Fibroblast of skin of scalp (primary cell): ENCODE measurements at places on chromosomes 4 and X.

DNA sequence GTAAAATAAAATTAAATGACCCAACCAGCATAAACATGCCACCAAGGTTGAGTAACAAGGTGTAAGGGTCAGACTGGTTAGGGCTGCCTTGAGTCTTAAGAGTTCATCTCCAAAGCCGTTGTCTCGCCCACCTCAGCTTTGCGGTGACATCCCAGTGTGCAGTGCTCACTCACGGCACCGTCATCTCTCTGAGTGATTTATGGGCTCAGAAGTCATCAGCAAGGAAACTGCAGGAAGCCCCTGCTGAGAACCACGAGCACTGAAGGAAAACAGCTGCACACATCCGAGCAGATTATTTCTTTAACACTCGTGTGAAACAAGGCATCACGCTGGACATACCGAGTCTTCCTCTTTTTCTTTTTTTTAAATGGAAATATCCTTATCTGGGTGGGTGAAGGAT lies 411.1 kb downstream of the TRIML1 start:
- peak; percentile 68 for DNase-seq

DNA sequence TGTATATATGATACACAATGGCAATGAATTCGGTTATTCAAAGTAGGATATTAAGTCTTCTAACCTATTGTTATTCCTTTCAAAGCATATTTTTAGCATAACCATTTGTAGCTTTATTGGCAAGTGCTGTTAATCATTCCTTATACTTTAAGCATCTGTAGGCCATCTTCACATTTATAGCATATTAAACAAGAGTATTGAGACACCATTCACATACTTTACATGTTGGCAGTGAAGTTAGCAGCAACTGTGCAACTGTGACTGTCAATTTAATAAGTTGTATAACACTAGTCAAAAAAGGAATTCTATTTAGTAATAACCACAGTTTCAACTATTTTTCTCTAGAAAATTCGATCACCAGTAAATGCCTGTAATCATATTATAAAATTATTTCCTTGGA lies 107.3 kb upstream of the MYOZ2 start:
- no peak for DNase-seq

DNA sequence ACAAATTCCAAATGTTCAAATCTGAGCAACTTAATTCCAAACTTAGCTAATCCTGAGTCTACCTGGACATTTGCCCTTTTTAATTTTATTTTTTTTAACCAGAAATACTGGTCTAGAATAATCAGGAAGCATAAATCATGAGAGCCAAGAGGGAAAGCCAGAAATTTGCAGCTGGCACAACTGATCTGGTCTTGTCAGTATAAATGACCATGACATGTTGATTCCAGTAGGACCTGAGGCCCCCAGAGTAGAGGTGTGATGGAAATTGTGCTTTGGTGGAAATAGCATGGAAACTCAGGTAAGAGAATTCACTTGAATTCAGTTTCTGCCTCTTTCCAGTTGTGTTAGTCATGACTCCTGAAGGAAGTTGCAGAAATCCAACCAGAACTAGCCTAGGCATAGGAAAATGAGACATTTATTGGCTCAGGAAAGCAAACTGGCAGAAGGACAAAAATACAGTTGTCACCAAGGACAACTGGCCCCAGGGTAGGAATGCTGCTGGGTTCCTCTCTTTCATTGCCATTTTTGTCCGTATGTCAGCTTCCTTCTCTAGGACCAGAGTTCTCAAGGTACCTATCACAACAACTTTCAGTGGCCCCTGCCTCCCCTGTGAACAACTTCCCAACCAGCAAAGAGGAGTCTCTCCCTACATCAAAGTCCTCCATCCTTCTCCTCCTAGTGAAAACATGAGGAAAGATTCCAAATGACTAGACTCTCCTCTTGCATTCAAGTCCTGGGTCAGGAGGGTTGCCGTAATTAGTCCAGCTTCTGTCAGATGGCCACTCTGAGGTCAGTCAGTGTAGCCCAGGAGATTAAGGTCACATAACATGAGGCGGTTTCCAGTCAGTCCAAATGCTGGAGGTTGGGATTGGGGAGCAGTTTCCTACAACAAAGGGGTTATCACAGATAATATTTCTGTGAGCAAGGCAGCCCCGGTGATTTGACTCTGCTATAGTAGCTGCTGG lies 29.3 kb upstream of the MYOZ2 start:
- no peak for DNase-seq

DNA sequence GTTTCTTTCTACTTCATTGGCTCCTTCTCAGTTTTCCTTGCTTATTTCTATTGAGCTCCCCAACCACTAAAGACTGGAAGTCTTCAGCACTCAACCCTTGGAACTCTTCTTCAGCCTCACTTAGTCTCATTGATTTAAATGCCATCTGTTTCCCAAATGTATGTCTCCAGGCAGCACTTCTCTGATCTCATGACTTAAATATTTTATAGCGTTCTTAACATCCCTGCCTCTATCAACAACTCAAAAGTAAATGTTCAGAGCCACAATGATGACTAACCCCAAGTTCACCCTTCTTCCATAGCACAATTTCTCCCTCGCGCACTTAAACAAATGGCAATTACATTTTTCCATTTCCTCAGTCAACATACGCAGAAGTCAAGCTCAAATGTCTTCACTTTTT lies 1393.3 kb downstream of the ARAP2 start:
- peak; percentile 81 for DNase-seq

GRCh38 chrX:118502161-118502789 lies 6.7 kb downstream of the DOCK11 start:
- DNase-seq = no peak

DNA sequence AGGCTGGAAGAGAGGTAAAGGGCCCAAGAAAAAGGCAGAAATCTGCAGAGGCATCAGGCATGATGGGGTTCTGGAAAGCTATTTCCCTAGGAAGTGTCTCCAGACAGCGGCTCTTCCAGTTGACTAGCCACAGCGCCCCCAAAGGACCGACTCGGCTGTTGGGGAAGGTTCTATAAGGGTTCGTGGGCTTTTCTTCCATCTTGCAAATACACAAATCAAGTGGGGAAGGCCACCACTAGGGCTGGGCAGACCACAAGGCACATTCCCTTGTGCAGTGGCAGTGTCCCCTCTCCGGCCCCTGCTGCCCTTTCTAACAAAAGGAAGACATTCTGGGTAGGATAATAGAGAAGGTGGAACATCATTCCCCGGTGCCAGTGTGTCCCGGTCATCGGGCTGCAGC lies 18.2 kb downstream of the BCOR start:
- no peak for DNase-seq

GRCh38 chrX:22690116-22690515 lies 309.6 kb upstream of the DDX53 start:
- peak; percentile 45 for DNase-seq

DNA sequence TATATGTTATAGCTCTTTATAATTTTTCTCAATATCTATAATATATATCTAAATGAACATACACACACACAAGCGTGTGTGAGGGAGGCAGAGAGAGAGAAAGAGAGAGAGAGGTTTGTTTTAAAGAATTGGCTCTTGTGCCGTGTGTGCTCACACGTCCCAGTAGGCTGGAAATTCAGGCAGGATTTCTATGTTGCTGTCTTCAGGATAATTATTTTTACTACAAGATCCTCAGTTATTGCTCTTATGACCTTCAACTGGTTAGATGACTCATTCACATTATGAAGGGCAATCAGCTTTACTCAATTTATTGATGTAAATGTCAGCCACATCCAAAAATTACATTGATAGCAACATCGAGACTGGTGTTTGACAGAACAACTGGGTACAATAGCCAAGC lies 1520.7 kb upstream of the PCDH7 start:
- no peak for DNase-seq

GRCh38 chrX:149207518-149207917 lies 297.6 kb downstream of the IDS start:
- no peak for DNase-seq

GRCh38 chr4:109365939-109366338 lies 63.5 kb upstream of the COL25A1 start:
- DNase-seq = no peak

- peak; percentile 87 for DNase-seq
These were observed 73.1 kb downstream of the PHEX start for GRCh38 chrX:22105231-22105630.

GRCh38 chrX:22748093-22748999 lies 251.4 kb upstream of the DDX53 start:
- peak; percentile 42 for DNase-seq

DNA sequence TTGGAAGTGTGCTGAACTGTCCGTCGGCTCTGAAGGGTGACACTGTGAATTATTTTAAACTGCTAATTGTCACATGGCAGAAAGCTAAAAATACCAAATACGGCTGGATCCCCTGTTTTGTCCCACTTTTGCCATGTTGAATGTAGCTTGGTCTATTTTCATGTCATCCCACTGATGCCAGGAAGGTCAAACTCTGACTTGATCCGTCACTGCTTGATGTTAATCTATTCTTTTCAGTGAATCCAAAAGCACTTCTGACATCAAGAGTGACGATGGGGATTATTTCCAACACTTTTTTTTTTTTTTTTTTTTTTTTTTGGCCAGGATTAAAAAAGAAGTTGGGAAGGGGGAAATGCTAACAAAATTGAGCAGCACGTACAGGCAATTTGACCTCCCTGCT lies 734.6 kb upstream of the TENM3 start:
- DNase-seq = no peak

GRCh38 chrX:25015486-25016360 lies at the start of gene ARX:
ARX (minus strand) TSS chrX:25015965; CDS start chrX:25015737, 228 bp downstream.
- DNase-seq = peak; percentile 47

DNA sequence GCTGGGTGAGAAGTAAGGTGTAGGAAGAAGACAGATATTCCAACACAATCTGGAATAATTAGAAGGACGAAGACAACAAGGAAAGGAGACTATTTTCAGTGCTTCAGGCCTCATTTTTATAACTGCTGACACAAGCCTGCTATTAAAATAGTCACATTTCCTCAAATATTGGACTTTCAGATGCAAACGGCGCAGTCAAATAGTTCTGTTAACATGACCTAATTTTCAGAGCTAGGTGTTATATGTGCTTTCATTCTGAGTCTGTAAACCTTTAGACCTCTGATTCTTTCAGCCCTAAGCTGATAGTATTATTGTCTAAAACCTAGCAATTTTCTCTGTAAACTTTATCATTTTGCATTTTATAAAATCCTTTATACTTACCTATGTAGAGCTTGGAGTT lies 261.5 kb downstream of the IL1RAPL1 start:
- DNase-seq = no peak
